ENCODE measurements at places on chromosomes 2 and 18. TPM values are rescaled to one million over a fixed set of nuclear protein-coding genes. Genes with fewer than 3 reads are reported as not detected.
A peak's percentile ranks its signal among the peaks of the same experiment; 100 is the strongest.

Gene ADRA2B
- total RNA-seq, result not detected

Gene CNGA3
- not detected for total RNA-seq

Gene PRKAG3
- total RNA-seq, result not detected

Gene MAP3K19
- total RNA-seq, result not detected

Gene ANKRD23
- total RNA-seq, result 16.9 TPM

Gene PTCD3
- total RNA-seq, result 149 TPM

Gene LOXHD1
- not detected for total RNA-seq

Gene STRADB
- 19.2 TPM for total RNA-seq

Gene PDCD1
- 17.2 TPM for total RNA-seq

Gene TGFA
- not detected for total RNA-seq

Gene SLC8A1
- total RNA-seq, result 0.45 TPM

DNA sequence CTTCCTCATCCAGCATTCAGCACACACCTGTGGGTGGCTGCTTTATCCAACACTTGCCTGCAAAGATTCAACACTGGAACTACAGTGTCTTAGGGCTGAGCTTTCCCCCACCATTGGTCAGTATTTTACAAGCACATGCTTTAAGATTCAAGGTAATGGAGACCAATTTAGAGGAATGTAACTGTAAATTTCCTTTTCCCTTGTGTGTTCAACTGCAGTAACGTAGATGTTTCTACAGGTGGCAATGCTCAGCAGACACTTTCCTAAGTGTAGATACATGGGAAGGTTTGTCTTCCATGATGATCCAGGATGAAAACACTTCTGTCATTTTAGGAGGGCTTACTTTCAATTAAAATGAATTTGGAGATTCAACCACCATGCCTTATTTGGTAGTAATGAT, 143.6 kb upstream of the PXDN start:
- no peak for DNase-seq

- peak; percentile 72 for DNase-seq
These were observed 52.6 kb downstream of the NCK2 start for GRCh38 chr2:105797298-105797819.

DNA sequence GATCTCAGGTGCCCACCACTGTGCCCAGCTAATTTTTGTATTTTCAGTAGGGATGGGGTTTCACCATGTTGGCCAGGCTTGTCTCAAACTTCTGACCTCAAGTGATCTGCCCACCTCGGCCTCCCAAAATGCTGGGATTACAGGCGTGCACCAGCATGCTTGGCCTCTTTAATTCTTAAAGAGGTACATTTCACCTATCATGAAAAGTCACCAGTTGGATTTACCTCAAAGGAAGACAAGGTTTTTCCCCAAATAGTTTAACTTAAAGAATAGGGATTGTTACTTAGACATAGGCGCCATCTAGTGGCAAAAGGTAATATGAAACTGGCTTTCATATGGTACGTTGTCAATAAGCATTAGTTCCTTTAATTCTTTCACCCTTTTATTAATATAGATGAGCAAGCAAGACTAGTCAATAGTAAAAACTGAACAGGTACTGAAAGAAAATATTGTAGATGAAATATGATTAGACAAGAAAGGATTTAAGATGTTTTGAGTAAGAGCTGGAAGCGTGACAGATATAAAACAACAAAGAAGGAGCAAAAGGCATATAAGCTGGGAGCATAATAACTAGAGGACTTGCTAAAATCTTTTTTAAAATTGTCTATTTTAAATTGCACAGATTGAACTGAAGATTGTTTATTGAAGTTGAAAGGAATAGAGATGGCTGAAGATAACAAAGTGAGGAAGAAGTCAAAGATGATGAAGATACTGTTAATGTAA, 35.0 kb upstream of the PSMD14 start:
- no peak for DNase-seq

GRCh38 chr2:226631187-226631586, 168.4 kb downstream of the IRS1 start:
- no peak for DNase-seq

DNA sequence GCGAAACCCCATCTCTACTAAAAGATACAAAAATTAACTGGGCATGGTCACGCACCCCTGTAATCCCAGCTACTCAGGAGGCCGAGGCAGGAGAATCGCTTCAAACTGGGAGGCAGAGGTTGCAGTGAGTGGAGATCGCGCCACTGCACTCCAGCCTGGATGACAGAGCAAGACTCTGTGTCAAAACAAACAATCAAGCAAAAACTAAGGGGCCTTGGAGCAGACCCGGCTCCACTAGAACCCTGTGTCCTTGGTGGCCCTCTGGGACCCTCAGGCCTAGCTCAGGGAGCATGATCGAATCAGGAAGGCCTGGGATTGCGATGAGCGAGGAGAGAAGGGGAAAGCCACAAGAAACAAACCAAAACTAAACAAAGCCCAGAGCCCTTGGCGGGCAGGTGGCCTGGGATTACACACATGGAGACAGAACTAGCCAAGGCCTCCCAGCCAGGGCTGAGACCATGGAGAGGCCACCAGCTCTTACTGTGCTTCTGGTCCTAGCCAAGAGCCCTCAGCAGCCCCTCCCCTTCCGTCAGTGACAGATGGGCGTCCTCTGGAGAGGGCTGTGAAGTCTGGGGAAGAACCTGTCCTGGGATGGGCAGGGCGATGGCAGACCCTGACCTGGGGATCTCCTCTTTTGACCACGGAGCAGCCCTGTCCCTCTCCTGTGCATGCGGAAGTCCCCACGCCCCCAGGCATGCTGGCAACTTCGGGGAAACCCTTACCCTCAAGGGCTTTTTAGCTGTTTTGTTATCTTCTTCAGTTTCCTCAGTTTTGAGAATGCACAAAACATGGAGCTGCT, 27.4 kb upstream of the CATIP start:
- DNase-seq, result no peak

- DNase-seq, result peak; percentile 76
These were observed at the start of gene RFX8 for GRCh38 chr2:101474731-101475384. Gene RFX8, minus strand, starts transcription at chr2:101475112. Its CDS starts 8,264 bp downstream, at chr2:101466848.

- no peak for DNase-seq
These were observed 49.9 kb upstream of the TXNDC2 start for GRCh38 chr18:9835825-9836224.

- DNase-seq, result no peak
These were observed 476.5 kb downstream of the LRP1B start for GRCh38 chr2:141654311-141654710.

DNA sequence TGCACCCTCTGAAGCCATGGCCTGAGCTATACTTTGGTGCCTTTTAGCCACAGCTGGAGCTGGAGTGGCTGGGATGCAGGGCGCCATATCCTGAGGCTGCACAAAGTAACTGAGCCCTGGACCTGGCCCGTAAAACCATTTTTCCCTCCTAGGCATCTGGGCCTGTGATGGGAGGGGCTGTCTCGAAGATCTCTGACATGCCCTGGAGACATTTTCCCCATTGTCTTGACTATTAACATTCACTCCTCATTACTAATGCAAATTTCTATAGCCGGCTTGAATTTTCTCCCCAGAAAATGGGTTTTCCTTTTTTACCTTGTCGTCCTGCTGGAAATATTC, 15.4 kb downstream of the TAF1B start:
- DNase-seq, result no peak

DNA sequence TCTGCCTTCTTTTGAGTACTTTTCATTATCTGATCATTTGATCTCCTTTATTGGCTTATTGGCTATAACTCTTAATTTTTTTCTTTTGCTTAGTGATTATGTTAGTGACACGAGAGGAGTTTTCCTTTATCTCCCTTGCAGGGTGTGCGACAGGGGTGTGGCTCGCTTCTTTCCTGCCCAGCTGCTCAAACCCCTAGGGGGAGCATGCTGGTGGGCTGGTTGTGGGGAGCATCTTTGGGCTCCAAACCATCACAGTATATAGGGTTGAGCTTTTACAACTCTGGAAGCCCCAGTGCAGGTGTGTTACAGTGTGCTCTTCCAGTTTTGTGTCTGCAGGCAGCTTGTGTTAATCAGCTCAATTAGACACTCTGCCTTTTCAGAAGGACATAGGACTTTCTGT, 357.0 kb upstream of the TMEFF2 start:
- DNase-seq, result no peak

GRCh38 chr18:6239716-6240115, 175.0 kb downstream of the L3MBTL4 start:
- no peak for DNase-seq

GRCh38 chr2:37376421-37377186, 32.2 kb downstream of the QPCT start:
- DNase-seq, result peak; percentile 26

DNA sequence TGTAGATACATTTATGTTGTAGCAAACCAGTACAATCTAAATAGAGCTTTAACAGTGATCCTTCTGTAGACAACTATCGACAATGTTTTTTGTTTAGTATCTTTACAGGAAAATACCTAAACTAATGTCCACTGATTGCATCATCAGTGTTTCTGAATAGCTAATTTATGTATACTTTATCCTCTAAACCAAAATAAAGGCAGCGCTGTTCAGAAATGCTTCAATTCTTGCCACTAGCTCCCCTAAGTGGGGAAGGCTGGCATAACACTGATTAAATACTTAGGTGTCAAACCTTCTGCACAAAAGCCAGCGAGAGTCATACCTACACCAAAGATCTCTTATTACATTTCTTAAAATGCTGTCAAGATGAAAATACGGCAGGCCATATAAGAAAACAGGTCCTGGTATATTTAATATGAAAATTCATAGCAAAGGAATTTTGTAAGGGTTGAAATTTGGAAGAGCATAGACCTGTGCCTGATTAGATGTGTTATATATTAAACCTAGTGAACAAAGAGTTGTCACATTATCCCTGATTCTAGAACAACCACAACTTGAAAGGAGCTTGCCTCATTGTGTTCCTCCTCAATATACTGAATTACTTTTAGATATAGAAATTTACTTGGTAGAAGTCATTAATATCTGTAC, 1693.4 kb upstream of the SLC39A10 start:
- no peak for DNase-seq

DNA sequence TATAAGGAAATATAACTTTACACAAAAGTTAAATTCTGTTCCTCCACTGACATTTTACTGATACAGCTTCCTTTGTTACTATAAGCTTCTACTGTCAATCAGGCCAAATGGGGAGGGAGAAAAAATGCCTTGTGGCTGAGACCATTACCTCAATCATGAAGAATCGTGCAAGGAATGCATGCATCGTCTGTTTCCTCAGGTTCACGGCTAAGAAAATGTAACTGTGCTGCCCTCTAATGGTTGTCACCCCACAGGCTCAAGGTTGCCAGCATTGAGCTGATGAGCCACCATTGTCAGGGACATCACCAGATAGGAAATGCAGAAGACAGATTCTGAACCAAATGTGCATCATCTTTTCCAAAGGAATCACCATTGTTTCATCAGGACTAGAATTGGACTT, 426.9 kb downstream of the CDH2 start:
- no peak for DNase-seq

GRCh38 chr2:99139003-99139402, 2.5 kb upstream of the C2orf15 start:
- DNase-seq, result no peak

DNA sequence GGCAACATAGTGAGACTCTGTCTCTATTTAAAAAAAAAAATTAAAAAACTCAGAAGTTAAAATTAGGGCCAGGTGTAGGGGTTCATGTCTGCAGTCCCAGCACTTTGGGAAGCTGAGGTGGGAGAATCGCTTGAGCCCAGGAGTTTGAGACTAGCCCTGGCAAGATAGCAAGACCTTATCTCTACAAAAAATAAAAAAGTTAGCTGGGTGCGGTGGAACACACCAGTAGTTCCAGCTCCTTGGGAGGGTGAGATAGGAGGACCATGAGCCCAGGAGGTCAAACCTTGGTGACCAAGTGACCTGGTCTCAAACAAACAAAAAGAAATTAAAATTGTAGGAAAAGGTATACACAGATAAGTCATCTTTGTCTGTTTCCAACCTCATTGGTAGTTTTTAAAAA, 11.3 kb downstream of the TTLL4 start:
- DNase-seq, result no peak

DNA sequence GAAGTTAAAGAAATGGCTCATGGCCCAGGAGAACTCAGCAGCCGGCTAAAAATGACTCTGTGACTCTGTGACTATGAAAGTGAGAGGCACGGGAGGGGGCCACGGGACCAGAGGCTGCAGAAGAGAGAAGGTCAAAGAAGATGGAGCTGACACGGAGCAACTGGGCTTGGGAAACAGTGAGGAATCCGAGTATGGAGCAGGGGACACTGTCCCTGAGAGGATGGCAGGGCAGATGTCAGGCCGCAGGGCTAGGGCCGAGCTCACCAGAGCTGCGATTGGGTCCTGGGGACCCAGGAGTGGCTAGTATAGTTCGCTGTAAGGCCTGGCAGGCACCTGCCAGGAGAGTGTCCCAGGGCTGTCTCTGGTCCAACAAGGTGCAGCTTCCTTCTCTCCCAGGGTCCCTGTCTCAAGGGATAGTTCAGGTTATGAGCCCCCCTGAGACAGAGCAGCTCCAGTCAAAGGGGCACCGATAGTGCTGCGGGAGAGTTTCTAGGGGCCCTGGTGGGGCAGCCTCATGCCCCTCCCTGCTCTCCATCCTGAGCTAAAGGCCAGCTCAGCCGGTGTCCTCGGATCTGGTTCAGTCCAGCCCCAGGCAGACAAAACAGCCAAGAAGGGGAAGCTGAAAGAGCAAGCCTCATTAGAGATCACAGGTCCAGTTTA, 42.7 kb downstream of the CIB4 start:
- DNase-seq, result no peak

DNA sequence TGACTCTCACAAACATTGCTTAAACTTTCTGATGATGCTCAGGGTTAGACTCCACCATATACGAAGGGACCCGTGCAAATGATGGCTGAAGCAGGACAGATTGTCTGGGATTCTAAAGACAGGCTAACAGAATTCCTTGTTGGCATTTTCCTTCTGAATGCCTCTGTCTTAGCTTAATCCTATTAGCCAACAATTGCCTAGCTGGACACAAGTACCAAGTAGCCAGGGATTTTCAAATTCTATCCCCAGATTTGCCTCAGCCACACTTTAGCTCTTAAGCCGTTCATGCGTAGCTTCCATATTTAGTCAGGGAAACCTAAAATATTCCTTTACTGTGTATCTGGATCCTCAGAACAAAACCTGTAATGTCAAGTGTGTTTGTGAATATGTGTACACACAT, 40.0 kb downstream of the COL4A3 start:
- no peak for DNase-seq

GRCh38 chr2:235034265-235035118, 82.7 kb downstream of the SH3BP4 start:
- no peak for DNase-seq

- DNase-seq, result no peak
These were observed 14.5 kb upstream of the ADI1 start for GRCh38 chr2:3533836-3534235.

DNA sequence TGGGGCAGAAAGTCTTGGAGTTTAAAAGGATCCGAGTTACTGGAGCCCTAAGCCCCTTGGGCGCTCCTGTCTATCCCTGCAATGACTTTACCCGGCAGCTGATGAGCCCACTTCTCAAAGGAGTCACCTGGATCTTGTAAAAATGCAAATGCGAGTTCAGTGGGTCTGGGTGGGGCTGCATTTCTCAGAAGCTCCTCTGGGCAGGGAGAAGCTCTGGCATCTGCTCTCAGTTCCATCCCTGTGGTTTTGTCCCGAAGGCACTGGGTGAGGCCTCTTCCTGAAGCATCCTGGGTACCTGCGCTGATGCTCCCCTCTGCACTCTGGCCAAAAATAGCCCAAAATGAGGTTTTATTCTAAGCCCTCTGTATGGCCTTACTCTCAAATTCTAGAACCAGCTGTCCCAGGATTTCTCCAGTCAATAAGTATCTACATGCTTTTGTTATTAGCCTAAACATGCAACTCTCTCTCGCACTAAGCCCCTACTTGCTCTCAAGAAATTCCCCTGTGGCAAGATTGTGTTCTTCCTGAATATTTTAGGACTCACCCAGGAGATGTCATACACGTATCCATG, 167.8 kb upstream of the APCDD1 start:
- DNase-seq, result no peak
